GM23248 (cell line): ENCODE measurements at places on chromosomes 1 and 21. TPM values are rescaled to one million over a fixed set of nuclear protein-coding genes. Genes with fewer than 3 reads are reported as not detected.

C1orf94 gene
- not detected in 2 replicates for total RNA-seq

GRCh38 chr1:27931759-27932158 lies 3.0 kb upstream of the SMPDL3B start:
- DNase-seq: peak; percentile 22

DNA sequence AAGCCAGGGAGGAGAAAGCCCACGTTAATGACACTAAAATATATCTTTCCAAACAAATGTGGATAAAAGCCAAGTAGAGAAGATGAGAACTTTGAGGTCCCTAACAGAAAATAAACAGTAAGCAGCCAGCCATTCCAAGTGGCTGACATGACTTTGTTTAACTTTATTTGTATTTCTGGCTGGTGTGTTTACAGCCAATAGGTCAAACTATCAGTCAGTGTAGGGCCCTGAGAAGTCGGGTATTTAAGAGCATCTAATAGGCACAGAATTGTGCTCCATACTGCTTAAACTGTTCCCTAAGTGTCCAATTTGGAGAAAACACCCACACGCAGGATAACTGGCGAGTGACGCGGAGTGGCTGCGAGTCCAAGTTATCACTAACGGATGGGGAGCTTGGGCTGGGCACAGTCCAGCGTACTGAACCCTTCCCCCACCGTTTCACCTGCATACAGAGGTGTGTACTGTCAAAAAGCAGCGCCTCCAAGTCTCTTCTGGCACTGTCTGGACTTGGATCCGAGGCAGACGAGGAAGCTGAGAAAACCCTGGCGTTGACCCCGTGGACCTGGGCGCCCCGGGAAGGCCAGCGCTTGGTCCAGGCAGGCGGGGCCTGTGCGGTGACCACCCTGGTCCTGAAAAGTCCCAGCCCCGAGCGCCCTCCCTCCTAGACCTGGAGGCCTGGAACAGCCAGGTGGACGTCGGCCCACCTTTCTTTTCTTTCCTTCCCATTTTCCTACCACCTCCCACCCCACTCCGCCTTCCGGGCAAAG lies 662 bp upstream of the LGALS8 start:
- peak; percentile 18 for DNase-seq

- peak; percentile 81 for DNase-seq
Observed at GRCh38 chr1:7379441-7379971, 391.6 kb upstream of the VAMP3 start.
